Fibroblast of upper back skin (primary cell): ENCODE measurements at places on chromosomes 5 and 9.

DNA sequence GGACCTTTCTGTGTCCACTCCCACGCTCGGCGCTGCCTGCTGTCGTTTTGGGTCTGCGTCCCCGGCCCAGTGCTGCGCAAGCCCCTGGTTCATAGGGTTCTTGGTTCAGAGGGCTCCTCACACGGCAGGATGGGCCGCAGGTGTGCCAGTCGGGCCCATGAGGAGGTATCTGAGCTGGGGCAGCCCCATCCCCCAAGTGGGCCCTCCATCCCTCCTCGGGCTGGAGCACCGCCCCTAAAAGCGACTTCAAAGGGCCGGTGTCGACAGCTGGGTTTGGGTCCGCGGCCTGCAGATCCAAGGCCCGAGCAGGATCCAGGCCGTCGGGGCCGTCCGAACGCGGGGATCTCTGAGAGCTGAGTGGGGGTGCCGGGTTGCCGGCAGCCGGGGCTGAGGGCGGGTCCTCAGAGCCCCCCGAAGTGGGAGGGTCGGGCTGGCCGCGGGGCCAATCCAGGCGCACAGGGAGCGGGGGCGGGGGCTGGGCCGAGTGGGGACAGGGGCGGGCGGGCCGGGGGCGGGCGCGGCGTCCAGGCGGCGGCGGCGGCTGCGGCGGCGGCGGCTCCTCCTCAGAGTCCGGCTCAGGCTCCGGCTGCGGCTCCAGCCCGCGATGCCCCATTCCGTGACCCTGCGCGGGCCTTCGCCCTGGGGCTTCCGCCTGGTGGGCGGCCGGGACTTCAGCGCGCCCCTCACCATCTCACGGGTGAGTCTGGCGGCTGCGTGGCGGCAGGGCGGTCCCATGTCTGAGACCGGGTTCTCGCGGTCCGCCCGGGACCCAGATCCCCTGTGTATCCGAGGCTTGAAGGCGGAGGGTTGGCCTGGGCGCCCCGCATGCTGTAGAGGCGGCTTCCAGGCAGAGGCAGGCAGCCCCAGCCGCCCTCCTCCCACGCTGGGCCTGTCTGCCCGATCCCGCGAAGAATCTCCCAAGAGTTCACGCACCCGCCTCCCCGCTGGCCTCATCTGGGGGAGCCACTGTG lies at the start of gene PDLIM4:
Gene PDLIM4, plus strand, starts transcription at position 566 of the 971 bp plus-strand sequence. Its CDS starts 39 bp downstream, at position 605.
- DNase-seq = peak; percentile 61

DNA sequence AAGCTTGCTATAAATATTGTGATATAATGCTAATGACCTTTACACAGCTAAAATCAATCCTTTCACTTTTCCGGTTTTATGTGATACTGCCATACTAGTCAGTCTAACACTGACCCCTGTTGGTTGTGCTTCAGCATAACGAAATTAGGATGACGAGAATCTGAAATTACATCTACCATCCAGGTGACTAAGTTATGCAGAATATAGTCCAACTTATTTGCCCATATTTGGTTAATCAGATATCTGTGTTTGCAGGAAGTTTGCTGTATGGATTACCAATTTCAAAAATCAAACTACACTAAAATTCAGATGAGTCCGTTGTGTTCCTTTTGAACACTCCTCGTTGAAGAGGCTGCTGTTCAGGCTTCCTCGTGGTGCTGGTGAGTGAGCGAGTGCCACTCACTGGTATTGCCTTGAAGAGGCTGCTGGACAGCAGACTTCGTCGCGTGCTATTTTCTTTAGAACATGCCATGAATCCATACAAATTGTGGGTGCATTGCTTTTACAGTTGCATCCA lies 32.5 kb downstream of the TENT4A start:
- peak; percentile 57 for DNase-seq

- DNase-seq = no peak
Observed at GRCh38 chr5:172167895-172168294, 20.1 kb downstream of the STK10 start.

GRCh38 chr9:24036459-24036858 lies 210.4 kb upstream of the ELAVL2 start:
- DNase-seq = no peak

DNA sequence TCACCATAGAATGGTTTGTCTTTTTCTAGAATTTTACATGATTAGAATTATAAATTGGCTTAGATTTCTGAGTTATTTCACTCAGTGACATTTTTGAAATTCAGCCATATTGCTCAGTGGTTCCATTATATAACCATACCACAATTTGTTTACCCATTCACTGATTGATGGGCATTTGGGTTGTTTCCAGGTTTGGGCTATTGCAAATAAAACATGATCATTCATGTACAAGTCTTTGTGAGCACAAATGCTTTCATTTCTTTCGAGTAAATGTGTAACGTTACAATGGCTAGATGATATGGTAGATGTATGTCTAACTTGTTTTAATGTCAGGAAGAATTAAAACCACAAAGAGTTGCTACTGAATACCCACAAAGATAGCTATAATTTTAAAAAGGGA lies 279.9 kb upstream of the TARS1 start:
- no peak for DNase-seq

DNA sequence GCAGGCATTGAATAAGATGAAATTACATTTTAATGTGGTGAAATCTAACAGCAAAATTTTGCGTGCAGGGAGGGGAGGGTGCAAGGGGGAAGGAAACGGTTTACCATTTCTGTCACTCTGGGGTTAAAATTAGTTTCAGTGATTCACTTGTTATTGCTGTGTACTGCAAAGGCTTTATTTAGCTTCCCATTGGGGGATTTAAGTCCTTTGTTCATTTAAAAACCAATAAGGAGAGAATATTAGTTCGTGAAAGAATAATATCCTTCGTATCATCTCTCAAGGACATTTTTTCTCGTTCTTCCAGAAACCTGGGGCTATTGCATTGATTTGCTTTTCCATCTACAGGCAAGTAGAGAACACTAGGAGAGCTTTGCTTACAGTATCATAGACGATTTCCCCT lies 667.8 kb upstream of the RGMB start:
- no peak for DNase-seq

- no peak for DNase-seq
Observed at GRCh38 chr9:18331310-18331684, 142.7 kb upstream of the ADAMTSL1 start.

GRCh38 chr5:54753034-54753433 lies 232.4 kb downstream of the ESM1 start:
- DNase-seq = peak; percentile 77
